ENCODE measurements at places on chromosomes 6 and 20.

- no peak for DNase-seq
These were observed 131.8 kb downstream of the SCML4 start for GRCh38 chr6:107692351-107692750.

DNA sequence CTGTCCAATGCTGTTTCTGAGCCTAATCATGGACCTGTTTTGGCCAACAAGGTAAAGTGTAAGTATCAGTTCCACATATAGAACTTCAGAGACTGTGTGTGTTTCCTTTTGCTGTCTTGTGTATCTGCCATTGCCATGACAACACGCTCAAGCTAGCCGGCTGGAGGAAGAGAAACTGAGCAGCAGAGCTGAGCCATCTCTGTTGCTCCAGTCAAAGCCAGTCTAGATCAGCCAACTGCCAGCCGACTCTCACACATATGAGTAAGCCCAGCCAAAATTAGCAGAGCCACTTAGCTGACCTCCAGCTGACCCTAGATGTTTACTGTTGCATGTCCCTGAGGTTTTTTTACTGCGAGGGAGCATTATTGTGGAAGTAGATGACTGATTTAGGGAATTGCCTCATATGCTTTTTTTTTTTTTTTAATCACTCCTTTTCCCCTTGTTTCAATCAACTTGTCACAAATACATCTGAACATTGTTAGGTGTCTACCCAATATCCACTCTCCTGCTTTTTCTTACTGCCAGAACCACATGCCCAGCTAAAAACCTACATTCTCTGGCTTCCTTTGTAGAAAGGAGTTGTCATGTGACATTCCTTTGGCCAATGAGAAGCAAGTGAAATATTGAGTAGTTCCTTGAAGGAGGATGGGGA, 304.3 kb upstream of the SUPT3H start:
- no peak for DNase-seq

GRCh38 chr6:137759624-137760023, 107.4 kb upstream of the TNFAIP3 start:
- no peak for DNase-seq

- no peak for DNase-seq
These were observed 7.3 kb upstream of the YTHDF1 start for GRCh38 chr20:63223121-63223825.

GRCh38 chr6:43511824-43512415, 1.8 kb upstream of the LRRC73 start:
- no peak for DNase-seq

Measured in Panc1 (cell line).